IPS-NIHi11 (cell line): ENCODE measurements at places on chromosomes 12 and 14.

DNA sequence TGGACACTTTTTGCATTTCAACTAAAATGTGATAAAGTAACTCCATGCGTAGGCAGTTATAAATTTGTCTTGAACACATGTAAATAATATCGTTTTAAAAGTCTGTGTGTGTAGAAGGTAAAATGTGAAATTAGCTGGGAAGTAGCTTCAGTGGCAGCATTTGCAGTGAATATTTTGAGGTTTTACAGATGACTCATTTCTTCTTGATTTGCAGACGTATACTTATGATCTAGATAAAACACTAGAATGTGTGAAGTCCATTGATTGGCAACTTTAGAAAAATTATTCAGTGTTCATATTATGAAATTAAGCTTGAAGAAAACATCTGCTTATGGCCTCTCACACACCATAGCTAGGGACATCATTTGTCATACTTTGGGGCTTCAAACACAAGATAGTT lies 788.6 kb upstream of the NOVA1 start:
- DNase-seq, result no peak

DNA sequence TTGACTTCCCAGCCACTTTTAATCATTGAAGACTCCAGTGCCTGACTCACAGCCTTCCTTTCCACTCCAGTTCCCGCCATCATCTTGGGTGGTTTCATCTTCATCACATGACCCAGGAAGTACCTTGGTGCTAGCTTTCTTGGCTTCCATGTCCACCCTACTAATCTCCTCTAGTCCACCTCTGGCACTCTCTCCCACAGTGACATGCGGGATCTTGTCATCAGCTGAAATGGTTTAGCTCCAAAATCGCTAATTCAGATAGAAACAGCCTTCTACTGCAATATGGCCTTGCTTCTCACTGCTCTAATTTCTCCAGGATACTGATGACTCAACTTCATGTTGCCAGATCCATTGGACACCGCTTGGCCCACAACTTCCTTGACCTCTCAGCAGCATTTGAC lies 24.5 kb downstream of the WDR20 start:
- DNase-seq, result no peak

- no peak for DNase-seq
Observed at GRCh38 chr14:74514471-74514941, 20.9 kb downstream of the ISCA2 start.

DNA sequence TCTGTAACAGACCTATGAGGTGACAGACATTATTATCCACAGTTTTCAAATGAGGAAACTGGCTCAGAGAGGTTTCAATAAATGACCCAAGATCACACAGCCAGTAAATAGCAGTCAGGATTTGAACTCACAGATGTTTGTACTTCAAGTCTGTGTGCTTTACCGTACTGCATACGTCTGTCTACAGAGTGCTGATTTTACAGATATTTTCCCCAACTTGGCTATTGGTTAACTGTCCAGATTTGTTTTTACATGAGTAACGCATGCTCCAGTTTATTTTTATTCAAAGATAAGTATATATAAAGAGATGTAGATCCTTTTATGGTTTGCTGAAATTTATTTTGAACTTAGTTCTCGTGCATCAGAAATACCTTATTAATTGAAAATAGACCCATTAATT lies 65.7 kb upstream of the SLC38A2 start:
- no peak for DNase-seq

- no peak for DNase-seq
Observed at GRCh38 chr12:48750769-48751356, 34.4 kb upstream of the CCNT1 start.
